Mammary epithelial cell (primary cell): ENCODE measurements at places on chromosomes 3 and 15.

DNA sequence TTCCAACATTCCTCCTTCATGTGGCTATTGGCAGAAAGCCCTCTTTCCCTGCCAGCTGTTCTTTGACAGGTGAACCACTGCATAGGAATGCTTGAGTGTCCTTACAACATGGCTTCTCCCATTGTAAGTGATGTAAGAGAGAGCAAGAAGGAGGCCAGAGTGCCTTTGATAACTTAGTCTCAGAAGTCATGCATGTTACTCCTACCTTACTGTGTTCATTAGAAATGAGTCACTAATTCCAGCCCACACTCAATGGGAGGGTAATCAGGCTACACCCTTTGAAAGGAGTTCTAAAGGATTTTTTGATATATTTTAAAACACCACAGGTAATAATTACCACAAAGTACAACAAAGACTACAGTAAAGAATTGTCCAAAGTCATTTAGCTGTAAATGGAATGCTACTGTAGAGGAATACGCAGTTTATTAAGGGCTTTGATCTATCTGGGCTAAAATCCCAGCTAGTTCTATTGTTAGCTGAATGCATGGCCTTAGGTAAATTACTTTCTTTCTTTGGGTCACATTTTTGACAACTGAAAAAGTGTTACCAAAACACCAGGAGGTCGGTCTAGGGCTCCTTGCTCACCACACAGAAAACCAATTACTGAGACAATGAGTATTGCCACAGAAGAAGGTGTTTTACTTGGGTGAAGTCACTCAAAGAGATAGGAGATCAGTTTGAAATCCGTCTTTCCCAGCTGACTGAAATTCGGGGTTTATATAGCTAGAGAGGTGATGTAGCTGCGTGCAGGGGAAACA is 154.9 kb downstream of the GRM7 start:
- no peak for DNase-seq

- DNase-seq: no peak
Measured at GRCh38 chr3:61758839-61759238, 197.5 kb downstream of the PTPRG start.

- DNase-seq: no peak
Measured at GRCh38 chr3:59791774-59792308, 742.0 kb upstream of the CFAP20DC start.

DNA sequence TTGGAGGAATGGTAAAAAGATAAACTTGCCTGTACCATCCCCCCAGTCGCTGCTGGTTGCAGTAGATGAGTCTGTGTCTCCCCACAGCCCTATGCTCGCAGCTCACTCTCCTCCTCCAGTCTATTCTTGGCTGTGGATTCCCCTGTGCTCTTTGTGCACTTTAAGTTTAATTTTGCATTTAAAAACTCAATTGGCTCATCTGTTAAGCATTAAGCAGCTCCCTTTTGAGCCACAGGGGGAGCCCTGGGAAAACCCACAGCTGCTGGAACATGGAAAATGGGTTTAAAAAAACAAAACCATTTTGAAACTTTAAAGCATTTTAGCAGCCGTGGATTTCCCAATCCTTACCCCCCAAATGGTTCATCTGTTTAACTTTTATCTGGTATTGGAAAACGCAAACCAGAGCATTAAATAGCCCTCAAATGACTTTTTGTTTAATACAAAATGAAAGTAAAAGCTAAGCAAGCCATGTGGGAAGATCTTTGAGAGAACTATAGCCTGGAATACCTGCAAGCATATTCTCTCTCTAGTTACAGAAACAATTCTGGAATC is 536.9 kb downstream of the ZIC1 start:
- DNase-seq: peak; percentile 48

DNA sequence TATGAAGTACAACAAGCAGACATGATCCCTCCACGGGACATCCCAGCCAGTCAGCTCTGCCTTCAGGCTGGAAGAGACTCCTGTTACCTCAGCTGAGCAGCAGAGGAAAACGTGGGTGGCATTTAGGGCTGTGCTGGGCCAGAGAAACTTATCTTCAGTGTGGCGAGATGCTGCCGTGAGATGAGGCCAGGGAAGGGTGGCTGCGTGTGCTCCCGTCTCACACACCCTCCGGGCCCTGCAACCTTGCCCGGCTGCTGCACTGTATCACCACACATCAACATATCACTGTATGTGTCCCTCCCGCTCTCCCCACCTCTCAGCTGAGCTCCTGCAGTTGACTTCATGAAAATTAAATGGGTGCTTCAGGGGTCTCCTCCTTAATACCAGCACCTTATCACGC is 23.4 kb downstream of the BMF start:
- no peak for DNase-seq

DNA sequence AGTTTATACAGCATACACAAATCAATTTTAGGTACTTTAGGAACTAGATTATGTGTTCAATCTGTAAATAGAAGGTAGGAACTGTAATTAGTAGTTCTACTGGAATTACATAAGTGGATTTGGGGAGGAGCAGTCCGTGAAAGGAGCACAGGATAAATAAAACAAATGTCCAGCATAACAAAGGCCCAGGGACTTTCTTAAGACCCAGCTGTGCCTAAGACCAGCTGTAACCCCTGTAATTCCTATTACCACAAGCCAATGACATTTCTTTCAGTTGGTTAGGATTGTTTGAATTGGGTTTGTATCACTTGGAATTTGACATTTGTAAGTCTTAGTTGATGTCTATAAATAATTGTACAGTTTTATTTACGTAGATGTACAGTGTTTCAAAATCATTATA is 4.8 kb upstream of the ZBTB20 start:
- DNase-seq: no peak

- DNase-seq: peak; percentile 30
Measured at GRCh38 chr3:169241991-169242707, 421.4 kb downstream of the MECOM start.

GRCh38 chr15:59028387-59028955 is 41.0 kb downstream of the RNF111 start:
- no peak for DNase-seq

- no peak for DNase-seq
Measured at GRCh38 chr3:11161666-11162065, 7.4 kb downstream of the HRH1 start.

DNA sequence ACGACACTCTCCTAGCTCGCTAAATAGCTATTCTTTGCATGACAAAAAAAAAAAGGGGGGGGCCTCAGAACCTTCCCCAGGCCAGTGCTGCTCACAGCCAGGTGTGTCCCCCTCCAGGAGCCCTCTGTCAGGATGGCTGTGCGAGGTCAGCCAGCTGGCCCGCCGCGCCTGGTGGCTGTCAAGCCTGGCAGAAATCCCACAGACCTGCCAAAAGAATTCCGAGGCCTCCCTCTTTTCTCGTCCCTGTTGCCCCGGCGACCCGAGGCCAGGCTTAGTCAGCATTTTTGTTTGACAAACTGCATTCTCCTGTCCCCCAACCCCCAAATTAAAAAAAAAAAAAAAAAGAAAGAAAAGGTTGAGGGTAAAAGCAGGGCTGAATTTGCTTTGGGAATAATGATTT is 61.9 kb downstream of the TM4SF4 start:
- DNase-seq: no peak

DNA sequence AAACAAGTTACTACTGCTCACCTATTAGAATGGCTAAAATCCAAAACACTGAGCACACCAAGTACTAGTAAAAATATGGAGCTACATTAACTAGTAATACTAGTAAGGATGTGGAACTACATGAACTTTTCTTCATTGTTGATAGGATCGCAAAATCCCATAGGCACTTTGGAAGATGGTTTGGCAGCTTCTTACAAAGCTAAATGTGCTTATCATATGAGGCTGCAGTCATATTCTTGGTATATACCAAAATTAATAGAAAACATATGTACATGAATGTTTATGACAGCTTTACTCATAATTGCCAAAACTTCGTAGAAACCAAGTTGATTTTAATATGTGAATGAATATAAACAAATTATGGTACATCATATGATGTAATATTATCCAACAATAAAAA is 366.8 kb upstream of the KCNMB2 start:
- no peak for DNase-seq

DNA sequence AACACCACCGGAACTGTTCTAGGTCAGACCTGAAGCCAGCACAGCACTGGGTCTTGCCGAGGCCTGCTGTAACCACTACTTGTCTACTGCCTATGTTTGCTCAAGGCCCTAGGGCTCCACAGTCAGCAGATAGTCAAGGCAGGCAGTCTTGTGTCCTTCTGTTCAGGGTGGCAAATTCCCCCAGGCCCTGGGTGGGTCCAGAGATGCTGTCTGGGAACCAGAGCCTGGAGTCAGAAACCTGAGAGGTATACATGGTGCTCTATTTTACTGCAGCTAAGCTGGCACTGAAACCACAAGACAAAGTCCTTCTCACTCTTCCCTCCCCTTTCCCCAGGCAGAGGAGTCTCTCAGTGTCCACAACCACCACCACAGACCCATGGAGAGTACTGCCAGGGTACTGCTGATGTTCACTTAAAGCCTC is 89.9 kb downstream of the BBX start:
- DNase-seq: peak; percentile 30

GRCh38 chr15:65195548-65195923 is 10.4 kb upstream of the CLPX start:
- no peak for DNase-seq

GRCh38 chr15:31801152-31801551 is 229.2 kb upstream of the CHRNA7 start:
- no peak for DNase-seq

DNA sequence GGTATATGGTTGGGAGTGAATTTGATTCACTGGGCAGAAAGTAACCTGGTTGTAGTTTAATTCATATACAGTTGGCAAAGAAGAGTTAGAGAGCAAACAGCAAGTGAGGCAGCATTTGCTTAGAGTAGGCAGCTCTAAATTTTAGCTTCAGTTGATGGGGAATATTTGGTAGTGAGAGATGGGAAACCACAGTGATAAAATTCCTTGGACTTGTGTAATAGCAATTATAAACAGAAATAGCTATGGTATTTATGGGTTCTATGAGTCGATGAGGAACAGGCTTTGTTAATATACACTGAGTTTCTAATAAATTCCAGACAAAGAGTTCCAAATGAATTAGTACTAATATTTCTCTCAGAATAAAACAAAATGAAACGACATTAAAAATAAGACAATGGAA is 894.0 kb downstream of the ROBO2 start:
- peak; percentile 10 for DNase-seq

- peak; percentile 45 for DNase-seq
Measured at GRCh38 chr15:99085413-99086326, 19.2 kb upstream of the SYNM start.

- DNase-seq: no peak
Measured at GRCh38 chr3:162541923-162542322, 1045.3 kb downstream of the OTOL1 start.

GRCh38 chr3:21238661-21239060 is 512.3 kb downstream of the ZNF385D start:
- no peak for DNase-seq

- no peak for DNase-seq
Measured at GRCh38 chr15:56472278-56472677, 7.3 kb upstream of the MNS1 start.

GRCh38 chr3:188842639-188843038 is 329.1 kb upstream of the TPRG1 start:
- DNase-seq: peak; percentile 26

DNA sequence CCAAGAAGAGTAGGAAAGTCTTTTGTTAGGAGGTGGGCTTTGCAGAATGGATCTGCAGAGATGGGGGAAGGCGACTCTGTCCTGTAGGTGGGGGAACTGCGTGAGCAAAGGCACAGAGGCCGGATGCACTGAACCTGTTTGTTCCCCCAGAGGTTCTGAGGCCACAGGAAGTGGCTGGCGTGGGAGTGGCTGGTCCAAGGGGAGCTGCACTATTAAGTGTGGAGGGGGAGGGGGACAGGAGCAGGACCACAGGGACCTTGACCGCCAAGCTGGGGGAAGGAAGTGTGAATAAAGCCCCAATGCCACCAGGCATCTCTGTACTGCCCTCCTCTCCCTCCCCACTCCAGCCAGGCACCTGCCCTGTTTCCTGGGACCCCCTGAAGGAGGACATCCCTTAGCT is 51.8 kb downstream of the CYP11A1 start:
- DNase-seq: no peak

DNA sequence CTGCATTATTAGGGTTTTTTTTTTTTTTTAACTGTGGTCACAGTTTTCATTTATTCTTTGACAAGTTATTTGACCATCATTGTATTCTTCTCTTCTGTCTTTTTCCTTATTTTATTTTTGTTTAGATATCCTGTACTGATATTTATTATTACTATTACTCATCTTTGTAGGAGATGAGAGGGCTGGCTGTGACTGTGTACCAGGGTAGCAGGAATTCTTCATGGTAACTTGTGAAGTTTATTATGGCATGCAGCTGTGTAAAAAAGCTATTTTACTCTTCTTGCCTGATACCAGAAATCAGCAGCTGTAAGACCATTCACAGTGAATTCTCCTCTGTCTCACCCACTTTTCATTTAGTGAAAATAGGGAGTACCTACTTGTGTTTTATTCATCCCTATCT is 44.5 kb downstream of the ATP6V1A start:
- DNase-seq: no peak

DNA sequence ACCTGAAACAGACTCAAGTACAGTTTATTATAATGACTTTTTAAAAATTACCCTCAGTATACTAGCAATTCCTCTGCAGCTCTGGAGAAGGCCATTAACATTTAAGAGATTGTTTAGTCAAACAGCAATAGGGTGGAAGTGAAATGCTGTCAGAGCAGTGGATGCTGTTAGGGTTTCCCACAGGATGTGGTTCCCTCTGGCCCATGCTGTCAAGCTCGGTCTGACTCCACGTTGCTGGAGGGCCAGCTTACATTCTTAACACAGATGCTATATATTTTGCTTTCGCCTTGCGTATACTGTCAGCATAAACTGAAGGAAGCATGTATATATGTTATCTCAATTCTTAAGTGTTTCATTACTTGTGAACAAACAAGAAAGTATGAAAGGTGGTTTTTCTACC is 231.1 kb upstream of the COL8A1 start:
- DNase-seq: no peak

DNA sequence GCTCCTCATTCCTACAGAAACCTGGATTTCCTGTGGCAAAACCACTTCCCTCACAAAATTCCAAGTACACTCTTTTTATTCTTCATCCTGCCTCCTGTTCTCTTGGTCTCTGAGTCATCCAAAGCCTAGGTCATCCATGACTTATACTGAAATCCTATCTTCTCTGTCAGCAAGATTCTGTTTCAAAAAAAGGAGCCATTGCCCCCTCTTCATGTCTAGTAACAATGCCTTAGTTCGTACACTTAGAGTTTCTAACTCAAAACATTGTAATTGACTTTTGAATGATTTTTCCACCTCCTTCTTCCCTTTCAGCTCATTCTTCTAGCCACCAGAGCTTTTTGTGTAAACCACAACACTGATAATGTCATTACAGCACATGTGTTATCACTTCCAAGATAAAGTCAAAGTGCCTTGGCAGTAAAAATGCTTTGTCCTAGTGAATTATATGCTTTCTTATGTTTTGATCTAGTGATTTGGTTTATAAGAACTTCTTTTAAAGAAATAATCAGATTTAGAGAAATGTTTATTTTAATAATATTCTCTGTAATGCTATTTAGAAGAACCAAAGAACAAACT is 256.5 kb upstream of the NECTIN3 start:
- DNase-seq: peak; percentile 66

GRCh38 chr15:70475407-70475781 is 288.0 kb downstream of the UACA start:
- DNase-seq: no peak

- no peak for DNase-seq
Measured at GRCh38 chr3:52809149-52809548, 14.6 kb downstream of the ITIH3 start.
